ENCODE measurements at places on chromosomes 12 and 14.

DNA sequence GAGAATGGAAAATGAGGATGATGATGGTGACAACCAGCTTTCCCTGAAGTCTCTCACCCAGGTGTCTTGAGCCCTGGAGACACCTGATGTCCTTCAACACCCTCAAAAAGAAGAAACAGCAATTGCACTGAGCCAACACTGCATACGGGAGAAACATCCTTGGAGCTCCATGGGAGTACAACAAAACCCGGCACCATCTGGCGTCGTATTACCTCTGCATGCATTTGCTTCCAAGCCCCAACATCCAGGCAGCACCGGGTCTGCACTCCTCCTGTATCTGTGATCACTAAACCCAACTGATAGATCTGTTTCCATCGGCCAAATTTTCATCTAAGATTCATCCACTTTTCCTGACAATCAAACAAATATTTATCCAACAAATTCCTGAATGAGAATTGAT lies 249.9 kb downstream of the DPF3 start:
- no peaks in the 10 kb centered on the region for H3K4me1 ChIP-seq
- no peak overlapping the region for H3K4me3 ChIP-seq
- no peaks in the 10 kb centered on the region for H3K36me3 ChIP-seq
- no peaks in the 10 kb centered on the region for H3K27me3 ChIP-seq

DNA sequence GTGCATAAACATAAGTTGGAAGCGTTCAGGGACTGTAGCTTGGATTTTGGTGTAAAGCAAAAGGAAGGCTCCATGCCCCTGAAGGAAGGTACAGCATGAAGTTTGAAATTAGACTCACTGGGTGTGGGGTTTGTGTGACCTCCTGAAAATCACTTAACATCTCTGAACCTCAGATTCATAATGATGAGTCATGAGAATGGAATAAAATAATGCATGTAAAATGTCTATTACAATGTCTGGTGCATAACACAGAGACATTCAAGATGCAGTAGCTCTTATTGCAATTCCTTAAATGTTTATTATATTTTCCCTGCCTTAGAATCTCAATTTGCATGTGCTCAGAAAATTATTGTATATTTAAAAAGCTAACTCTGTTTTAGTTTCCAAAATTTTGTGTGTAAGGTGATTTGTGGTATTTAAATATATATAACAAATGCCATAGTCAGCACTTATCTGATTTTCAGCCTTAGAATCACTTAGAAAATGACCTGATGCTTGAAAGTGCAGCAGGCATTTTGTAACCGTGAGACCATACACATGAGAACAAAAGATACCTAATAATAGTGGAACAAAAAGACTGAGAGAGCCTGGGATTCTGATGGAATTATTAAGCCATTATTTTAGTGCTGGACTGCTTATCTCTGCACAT lies 66.3 kb downstream of the E2F7 start:
- H3K4me3 ChIP-seq = no peak overlapping the region
- no peaks in the 10 kb centered on the region for H3K36me3 ChIP-seq
- no peak for DNase-seq
- H3K4me1 ChIP-seq = no peaks in the 10 kb centered on the region
- H3K27me3 ChIP-seq = no peaks in the 10 kb centered on the region

GRCh38 chr12:32768518-32768917 lies 12.8 kb upstream of the YARS2 start:
- H3K36me3 ChIP-seq = no peaks in the 10 kb centered on the region
- H3K27me3 ChIP-seq = no peaks in the 10 kb centered on the region
- no peak overlapping the region for H3K27ac ChIP-seq
- no peak for DNase-seq
- H3K4me1 ChIP-seq = no peaks in the 10 kb centered on the region

DNA sequence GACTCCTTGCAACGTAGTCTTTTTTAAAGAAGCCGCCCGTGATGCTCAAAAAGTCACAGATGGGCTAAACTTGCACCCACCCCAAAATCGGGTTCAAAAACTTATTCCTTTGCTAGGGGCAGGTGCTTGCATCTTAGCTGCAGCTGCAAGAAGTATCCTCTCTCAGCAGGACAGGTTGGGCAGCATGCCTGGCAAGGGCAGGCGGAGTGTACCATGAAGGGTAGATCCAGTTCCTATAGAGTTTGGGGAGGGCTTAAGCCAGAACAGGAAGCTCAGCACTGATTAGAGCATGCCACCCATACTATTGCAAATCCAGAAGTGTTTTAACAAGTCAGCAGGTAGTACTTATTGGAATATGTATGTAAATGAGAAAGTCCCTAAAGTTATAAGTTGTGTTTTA lies 48.7 kb downstream of the CPM start:
- no peaks in the 10 kb centered on the region for H3K4me1 ChIP-seq
- H3K4me3 ChIP-seq = no peak overlapping the region
- DNase-seq = no peak
- H3K36me3 ChIP-seq = no peaks in the 10 kb centered on the region
- H3K27me3 ChIP-seq = no peaks in the 10 kb centered on the region

GRCh38 chr14:88289234-88289633 lies 33.8 kb downstream of the KCNK10 start:
- no peaks in the 10 kb centered on the region for H3K36me3 ChIP-seq
- no peaks in the 10 kb centered on the region for H3K4me1 ChIP-seq
- H3K27me3 ChIP-seq = no peaks in the 10 kb centered on the region
- no peak overlapping the region for H3K27ac ChIP-seq
- no peak for DNase-seq
- H3K4me3 ChIP-seq = no peak overlapping the region

GRCh38 chr12:58425481-58426392 lies 484.4 kb downstream of the ATP23 start:
- peak overlapping the region; percentile 9 for H3K4me3 ChIP-seq
- H3K27ac ChIP-seq = peak overlapping the region; percentile 52

GRCh38 chr14:37116933-37117849 lies 55.2 kb downstream of the SLC25A21 start:
- H3K27ac ChIP-seq = no peak overlapping the region
- no peak overlapping the region for H3K4me3 ChIP-seq
- DNase-seq = no peak

- no peak overlapping the region for H3K27ac ChIP-seq
- no peak for DNase-seq
- no peaks in the 10 kb centered on the region for H3K36me3 ChIP-seq
- H3K4me1 ChIP-seq = no peaks in the 10 kb centered on the region
Observed at GRCh38 chr14:52860910-52861309, 69.5 kb upstream of the GNPNAT1 start.

Data from tibial nerve (tissue), 4 donors.